ENCODE measurements at places on chromosomes 6 and 20.
A peak's percentile ranks its signal among the peaks of the same experiment; 100 is the strongest.

DNA sequence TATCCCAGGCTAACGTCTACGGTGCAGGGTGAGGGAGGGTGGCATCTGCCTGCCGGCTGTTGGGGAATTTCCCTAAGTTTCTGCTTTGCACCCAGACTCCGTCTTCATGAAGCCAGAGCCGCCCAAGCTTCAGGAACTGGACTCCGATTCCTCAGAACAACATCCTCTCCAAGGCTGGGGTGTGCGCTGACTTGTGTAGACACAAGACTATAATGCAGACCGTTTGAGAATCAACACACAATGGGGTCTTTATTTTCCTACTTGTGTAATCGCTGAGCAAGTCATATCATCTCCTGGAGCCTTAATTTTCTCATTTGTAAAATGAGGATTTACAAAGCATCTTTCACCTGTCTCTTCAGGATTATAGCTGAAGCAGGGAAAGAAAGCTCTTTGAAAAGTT is 160.5 kb upstream of the AGPAT4 start:
- no peak for DNase-seq

DNA sequence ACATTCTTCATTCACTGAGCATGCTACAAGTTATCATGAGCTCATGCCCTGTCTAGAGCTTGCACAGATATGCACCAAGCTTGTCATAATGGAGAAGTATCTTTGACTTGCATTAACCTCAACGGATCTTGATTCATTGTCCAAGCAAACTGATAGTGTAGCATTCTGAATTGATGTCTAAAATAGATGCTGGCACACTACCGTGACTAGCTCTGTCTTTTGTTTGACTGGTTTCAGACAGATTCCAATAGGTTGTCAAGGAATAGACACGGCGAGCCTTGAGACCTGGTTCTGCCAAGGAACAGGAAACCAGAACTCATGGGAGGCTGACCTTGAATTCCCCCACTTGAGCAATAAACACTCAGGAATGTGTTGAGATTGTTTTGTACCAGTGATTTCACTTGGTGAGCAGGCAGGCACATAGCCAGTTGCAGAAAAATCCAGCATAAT is 1153.1 kb upstream of the GJE1 start:
- no peak for DNase-seq

GRCh38 chr6:158311193-158311592 is 1.1 kb upstream of the TULP4 start:
- no peak for DNase-seq

GRCh38 chr6:13438126-13438525 is 49.3 kb downstream of the GFOD1 start:
- no peak for DNase-seq

DNA sequence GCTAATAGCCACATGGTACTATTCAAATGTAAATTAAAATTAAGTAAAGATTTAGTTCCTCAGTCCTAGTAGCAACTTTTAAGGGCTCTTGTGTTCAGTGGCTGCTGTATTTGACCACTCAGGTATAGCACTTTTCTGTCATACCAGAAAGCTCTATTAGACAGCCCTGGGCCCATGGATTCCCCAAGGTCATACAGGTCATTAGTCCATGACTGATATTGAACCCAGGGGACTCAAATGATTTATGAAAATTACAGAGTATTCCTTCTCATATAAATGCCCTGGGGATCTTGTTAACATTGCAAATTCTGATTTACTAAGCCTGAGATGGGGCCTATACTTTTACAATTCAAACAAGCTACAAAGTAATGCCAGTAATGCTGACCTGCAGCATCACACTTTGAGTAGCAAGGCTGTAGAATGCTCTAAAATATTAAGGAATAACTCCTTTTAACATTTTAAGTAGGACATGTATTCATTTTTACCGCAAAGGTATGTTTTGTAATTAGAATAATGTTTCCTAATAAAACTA is 29.6 kb downstream of the RNF217 start:
- no peak for DNase-seq

DNA sequence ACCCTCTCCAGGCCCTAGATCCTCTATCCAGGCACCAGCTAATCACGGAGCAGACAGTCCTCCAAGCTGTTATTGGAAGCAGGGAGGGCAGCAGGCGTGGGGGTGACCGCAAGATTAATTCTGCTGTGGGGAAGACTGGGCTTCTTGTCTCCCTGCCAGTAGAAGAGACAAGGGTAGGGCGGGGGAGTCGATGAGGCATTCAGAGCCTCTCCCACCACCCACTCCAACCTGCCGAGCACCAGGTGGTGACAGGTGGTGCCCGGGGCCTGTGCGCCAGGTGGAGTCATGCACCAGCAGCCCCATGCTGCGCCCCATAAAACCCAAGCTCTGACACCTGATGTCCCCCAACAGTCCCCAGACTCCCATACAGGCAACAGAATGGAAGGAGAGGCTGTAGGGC is 89.6 kb downstream of the CDH22 start:
- DNase-seq = no peak

- DNase-seq = no peak
These were observed 44.8 kb upstream of the TGM2 start for GRCh38 chr20:38209736-38210405.

GRCh38 chr20:62561182-62561581 is 81.1 kb upstream of the SLCO4A1 start:
- no peak for DNase-seq

GRCh38 chr6:36118550-36119107 is 11.7 kb upstream of the MAPK13 start:
- DNase-seq = peak; percentile 32

- no peak for DNase-seq
These were observed 7.6 kb downstream of the HLA-DRB5 start for GRCh38 chr6:32522302-32523047.

GRCh38 chr6:20744911-20745557 is 210.8 kb downstream of the CDKAL1 start:
- DNase-seq = no peak

GRCh38 chr6:168607272-168608112 is 166.5 kb downstream of the SMOC2 start:
- DNase-seq = no peak

GRCh38 chr20:652615-653109 is 338 bp downstream of the SRXN1 start:
- DNase-seq = no peak

DNA sequence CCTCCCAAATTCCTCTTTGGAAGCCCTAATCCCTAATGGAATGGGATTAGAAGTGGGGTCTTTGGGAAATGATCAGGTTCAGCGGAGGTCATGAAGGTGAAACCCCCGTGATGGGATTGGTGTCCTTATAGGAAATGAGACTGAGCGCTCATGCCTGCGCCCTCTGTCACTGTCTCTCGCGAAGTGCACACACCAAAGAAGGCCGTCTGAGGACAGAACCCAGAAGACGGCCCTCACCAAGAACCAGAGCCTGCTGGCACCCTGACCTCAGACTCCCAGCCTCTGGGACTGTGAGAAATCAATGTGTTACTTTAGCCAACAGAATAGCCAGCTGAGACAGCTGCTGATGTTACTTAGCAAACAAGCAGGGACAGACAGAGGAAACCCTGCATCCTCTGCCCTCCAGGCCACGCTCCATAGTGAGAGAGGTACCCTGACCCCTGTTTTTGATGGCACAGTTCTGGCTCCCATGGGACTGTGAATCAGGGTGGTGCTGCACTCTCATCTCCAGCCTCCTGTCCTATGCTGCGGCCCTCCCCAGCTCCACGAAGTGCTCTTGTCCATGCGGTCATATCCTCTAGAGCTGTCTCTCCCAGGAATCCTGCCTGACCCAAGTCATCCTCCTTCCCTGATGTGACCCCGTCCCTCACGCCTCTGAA is 369.3 kb downstream of the ZFAND3 start:
- no peak for DNase-seq

DNA sequence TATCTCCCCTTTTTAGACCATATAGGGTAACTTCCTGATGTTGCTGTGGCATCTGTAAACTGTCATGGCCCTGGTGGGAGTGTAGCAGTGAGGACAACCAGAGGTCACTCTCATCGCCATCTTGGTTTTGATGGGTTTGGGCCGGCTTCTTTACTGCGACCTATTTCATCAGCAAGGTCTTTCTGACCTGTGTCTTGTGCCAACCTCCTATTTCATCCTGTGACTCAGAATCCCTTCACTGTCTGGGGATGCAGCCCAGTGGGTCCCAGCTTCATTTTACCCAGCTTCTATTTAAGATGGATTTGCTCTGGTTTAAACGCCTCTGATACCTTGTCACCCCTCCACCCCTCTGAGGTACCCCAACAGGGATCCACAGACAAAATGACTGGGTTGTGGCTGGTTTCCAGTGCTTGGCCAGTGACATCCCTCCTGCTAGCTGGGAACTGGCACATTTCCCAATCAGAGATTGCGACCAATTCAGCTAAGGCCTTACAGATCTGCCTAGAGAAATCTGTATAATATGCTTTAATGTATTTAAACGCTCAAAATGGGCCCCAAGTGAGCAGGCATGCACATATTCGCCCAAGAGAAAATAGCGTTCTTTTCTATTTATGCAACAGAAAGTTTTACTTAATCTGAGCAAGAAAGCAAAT is 315.6 kb upstream of the QKI start:
- no peak for DNase-seq

- no peak for DNase-seq
These were observed 5.3 kb downstream of the GHRH start for GRCh38 chr20:37256286-37256685.

- no peak for DNase-seq
These were observed 410.0 kb upstream of the JAG1 start for GRCh38 chr20:11083841-11084240.

GRCh38 chr6:15930207-15930606 is 198.7 kb upstream of the MYLIP start:
- DNase-seq = no peak

GRCh38 chr6:159232106-159232645 is 63.0 kb downstream of the FNDC1 start:
- DNase-seq = no peak

DNA sequence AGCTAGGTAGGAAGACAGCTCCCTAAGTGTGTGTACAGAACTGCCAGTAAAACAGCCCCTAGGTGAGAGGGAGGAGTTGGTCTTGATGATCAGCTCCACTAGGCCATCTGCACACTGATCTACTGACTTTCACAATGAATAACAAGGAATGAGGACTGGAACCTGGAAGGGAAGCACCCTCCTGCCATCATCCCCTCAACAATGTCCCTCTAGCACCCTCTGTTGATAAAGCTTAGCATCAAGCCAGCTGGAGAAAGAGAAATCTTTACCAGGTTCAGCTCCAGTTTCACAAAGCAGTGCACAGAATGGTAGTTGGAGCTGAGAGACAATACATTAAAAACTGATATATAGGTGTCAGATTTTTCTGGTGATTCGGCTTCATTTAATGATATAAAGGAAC is 57.2 kb upstream of the IRAK1BP1 start:
- no peak for DNase-seq

GRCh38 chr6:165573671-165574070 is 89.4 kb downstream of the PDE10A start:
- DNase-seq = no peak

DNA sequence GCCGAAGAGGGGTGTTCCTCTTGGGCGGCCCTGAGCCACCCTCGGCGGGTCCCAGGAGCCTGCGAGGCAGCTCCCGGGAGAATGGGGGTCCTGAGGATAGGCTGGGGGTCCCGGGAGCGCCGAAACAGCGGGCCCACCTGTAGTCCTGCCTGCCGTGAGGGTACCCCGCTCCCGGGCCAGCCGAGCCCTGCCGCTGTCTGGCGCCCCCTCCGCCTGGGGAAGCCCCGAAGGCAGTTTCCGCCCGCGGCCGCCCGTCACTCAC is 280 bp downstream of the SPATA2 start:
- DNase-seq = no peak

All from effector CD8-positive, alpha-beta T cell (primary cell).